ENCODE measurements at places on chromosomes 2 and 18. TPM values are rescaled to one million over a fixed set of nuclear protein-coding genes. Genes with fewer than 3 reads are reported as not detected.

DNA sequence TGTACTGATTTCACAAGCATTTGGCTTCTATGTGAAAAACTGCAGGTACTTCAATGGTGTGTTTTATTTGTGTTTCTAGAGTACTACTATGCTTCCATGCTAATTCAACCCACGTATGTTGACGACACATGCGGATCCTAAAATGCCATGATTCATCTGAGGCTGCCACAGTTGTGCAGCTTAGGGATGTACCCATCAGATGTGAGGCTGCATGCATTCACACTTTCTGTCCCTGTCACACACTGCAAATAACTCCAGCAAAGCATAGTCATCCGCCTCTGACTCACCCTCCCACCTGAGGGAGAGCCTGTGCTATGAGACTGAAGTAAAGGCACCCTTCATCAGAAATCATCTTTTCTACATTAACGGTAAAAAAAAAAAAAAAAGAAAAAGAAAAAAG, 22.1 kb upstream of the SERTAD2 start:
- no peaks in the 10 kb centered on the region for H3K36me3 ChIP-seq
- H3K4me3 ChIP-seq = no peak overlapping the region
- DNase-seq = no peak
- no peaks in the 10 kb centered on the region for H3K27me3 ChIP-seq
- H3K27ac ChIP-seq = no peak overlapping the region
- H3K4me1 ChIP-seq = no peaks in the 10 kb centered on the region

DNA sequence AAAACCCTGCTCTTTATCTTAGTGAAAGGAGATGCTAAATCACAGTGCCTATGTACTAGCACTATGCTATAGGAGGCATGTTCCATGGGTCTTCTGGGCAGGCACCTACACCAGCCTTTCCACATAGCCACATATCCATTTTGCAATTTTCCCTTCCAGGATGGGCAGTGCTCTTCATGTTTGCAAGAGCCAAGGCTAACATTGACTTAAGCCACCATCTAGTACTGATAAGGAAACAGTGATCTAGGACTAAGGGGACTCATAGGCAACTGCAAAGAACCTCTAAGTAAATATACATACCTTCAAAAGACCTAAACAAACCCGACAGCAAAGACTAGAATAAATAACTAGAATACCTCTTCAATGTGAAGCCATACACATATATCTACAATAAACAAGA, 919.7 kb upstream of the GYPC start:
- no peak overlapping the region for H3K4me3 ChIP-seq
- H3K27me3 ChIP-seq = no peaks in the 10 kb centered on the region
- H3K27ac ChIP-seq = no peak overlapping the region
- no peaks in the 10 kb centered on the region for H3K4me1 ChIP-seq
- no peak for DNase-seq
- no peaks in the 10 kb centered on the region for H3K36me3 ChIP-seq

- H3K4me1 ChIP-seq = no peaks in the 10 kb centered on the region
- DNase-seq = no peak
- H3K4me3 ChIP-seq = no peak overlapping the region
- H3K36me3 ChIP-seq = no peaks in the 10 kb centered on the region
- H3K27ac ChIP-seq = peak overlapping the region; percentile 68
- H3K27me3 ChIP-seq = no peaks in the 10 kb centered on the region
These were observed 26.6 kb upstream of the SLC14A2 start for GRCh38 chr18:45588376-45589355.

DNA sequence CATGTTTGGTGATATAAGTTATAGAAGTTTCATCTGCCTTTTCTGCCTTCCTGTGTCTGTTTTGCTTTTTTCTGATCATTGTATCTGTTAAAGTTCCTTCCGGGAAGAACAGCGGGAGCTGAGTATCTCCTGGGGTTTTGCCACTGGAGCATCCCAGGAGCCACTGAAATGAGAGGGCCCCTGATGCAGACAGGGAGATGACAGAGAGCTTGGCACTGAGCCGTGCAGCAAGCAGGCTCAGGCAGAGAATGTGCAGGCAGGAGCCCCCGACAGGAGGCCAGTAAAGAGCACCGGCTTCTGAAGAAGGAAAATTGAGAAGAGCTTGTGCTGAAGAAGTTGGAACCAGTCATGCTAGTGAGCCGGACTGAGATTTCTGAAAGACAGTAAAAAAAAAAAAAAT, 137.8 kb downstream of the TDRD15 start:
- no peaks in the 10 kb centered on the region for H3K36me3 ChIP-seq
- no peak overlapping the region for H3K4me3 ChIP-seq
- no peaks in the 10 kb centered on the region for H3K4me1 ChIP-seq
- H3K27me3 ChIP-seq = no peaks in the 10 kb centered on the region
- no peak for DNase-seq

DNA sequence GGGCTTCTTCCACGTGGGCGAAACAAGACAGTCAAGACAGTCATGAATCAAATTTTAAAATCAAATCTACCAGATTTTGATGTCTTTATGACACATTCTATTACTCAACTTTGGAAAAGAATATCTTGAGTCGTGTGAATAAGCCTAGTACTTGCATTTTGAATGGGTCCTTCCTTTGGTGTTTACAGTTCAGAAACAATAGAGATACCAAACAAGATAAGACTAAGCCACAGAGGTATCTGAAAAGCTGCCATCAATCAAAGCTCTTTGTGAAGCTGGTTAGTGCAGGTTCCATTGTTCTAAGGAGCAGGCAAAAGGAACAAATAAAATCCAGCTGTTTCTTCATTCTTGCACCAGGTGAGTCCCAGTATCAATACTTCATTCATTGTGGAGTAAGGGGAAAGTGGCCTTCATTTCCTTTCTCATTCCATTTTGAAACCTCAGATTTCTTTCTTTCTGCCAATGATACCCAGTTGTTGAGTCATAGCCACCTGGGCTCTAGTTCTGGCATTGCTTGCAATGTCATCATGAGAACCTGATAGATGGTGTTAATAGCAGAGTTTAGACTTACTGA, 151.7 kb upstream of the L3MBTL4 start:
- H3K36me3 ChIP-seq = no peaks in the 10 kb centered on the region
- H3K4me3 ChIP-seq = no peak overlapping the region
- no peak for DNase-seq
- no peaks in the 10 kb centered on the region for H3K4me1 ChIP-seq
- no peaks in the 10 kb centered on the region for H3K27me3 ChIP-seq

GRCh38 chr2:216802516-216803215, 57.2 kb downstream of the TNP1 start:
- H3K27ac ChIP-seq = peak overlapping the region; percentile 12
- no peaks in the 10 kb centered on the region for H3K27me3 ChIP-seq
- DNase-seq = no peak
- H3K36me3 ChIP-seq = no peaks in the 10 kb centered on the region
- H3K4me1 ChIP-seq = no peaks in the 10 kb centered on the region

DNA sequence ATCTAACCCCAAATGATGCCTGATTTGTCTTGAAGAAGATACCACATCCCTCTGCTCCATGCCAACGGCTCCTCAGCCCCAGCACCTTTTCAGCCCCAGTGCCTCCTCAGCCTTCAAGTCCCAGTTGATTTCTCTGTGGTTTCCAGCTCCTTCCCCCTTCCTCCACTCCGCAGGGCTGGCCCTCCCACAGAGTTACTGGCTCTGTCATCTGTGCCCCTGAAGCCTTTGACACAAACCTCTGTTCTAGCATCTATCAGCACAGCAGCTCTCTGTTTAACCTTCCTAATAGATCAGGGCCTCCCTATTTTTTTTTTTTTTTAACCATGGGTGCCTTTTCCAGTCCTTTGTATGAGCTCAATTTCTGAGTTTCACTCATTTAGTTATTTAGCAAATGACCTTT, 201.3 kb upstream of the CXCR4 start:
- H3K4me1 ChIP-seq = no peaks in the 10 kb centered on the region
- no peaks in the 10 kb centered on the region for H3K27me3 ChIP-seq
- no peak for DNase-seq
- H3K4me3 ChIP-seq = no peak overlapping the region

DNA sequence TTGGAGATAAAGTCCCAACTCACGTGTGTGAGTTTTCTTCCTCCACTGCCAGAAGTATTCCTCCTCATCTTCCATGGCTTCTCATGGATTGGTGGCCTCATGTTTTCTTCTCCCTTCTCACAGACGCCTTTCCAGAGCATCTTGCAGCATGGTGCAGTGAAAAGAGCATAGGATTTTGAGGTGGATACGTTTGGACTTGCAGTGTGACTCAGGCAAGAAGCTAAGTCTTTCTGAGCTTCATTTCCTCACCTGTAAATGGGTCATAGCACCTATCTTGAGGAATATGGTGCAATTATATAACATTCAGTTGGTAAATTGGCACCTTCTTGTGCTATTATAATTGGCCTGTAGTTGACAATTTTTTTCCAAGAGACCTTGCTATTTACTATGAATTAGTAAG, 247.6 kb downstream of the RDH14 start:
- H3K27me3 ChIP-seq = no peaks in the 10 kb centered on the region
- no peaks in the 10 kb centered on the region for H3K4me1 ChIP-seq
- H3K4me3 ChIP-seq = no peak overlapping the region
- no peaks in the 10 kb centered on the region for H3K36me3 ChIP-seq

DNA sequence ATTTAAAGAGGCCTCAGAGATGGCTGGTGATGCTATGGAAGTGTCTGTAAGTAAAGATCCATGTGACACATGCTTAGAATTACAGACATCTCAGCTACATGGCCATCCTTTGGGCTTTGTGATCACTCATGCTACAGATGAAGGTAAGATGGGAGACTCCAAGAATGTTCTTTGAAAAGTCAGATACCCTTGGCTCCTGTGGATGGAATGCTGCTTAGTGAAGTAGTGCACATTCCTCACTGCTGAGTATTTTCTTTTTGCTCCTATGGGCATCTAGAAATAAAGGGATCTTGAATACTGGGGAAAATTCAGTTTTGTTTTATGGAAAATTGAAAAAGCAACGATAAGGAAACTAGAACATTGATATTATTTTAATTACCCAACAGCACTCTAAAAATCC, 55.2 kb upstream of the REV1 start:
- no peak overlapping the region for H3K4me3 ChIP-seq
- H3K27me3 ChIP-seq = no peaks in the 10 kb centered on the region
- DNase-seq = no peak
- H3K27ac ChIP-seq = no peak overlapping the region
- H3K36me3 ChIP-seq = no peaks in the 10 kb centered on the region

DNA sequence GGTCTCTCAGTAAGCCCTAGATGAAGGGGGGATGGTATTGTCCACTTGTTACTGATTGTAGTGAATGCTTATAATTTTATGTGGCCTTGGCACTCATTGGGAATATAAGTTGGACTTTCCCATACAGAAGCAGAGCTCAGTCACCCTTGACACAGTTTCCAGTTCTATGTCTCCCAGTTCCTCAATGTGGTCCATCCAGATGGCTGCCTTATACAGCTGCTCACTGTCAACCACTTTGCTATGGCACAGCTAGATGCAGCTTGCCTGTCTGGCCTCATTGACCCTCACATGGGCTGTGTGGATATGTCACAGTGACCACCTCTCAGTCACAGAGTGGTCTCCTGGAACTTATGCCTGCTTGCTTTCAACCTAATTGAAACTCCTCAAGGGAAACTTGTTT, 21.7 kb downstream of the SLC39A6 start:
- no peak for DNase-seq
- H3K36me3 ChIP-seq = no peaks in the 10 kb centered on the region
- no peak overlapping the region for H3K4me3 ChIP-seq

- no peaks in the 10 kb centered on the region for H3K36me3 ChIP-seq
- no peaks in the 10 kb centered on the region for H3K27me3 ChIP-seq
- no peaks in the 10 kb centered on the region for H3K4me1 ChIP-seq
- H3K4me3 ChIP-seq = no peak overlapping the region
These were observed 325.6 kb downstream of the TXNL1 start for GRCh38 chr18:56312551-56313335.

- no peaks in the 10 kb centered on the region for H3K4me1 ChIP-seq
- no peak for DNase-seq
- no peak overlapping the region for H3K4me3 ChIP-seq
- H3K27ac ChIP-seq = no peak overlapping the region
- no peaks in the 10 kb centered on the region for H3K27me3 ChIP-seq
These were observed 561.2 kb downstream of the METTL4 start for GRCh38 chr18:2009942-2010697.

DNA sequence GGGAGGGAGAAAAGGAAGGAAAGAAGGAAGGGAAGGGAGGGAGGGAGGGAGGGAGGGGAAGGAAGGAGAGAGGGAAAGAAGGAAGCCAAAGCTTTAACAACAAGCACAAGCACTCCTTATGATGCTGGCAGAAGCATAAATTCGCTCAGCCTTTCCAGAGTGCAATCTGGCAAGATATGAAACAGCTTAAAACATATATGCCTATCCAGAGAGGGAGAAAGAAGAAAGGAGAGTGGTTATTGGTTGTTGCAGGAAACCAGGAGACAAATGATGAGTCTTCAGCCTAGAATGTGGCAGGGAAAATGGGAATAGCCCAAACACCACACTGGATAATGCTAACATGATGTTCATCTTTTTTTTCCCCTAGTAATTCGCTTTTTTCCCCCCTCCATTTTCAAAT, 64.0 kb downstream of the STPG4 start:
- H3K4me1 ChIP-seq = peaks cover 7% of the 10 kb centered on the region
- no peaks in the 10 kb centered on the region for H3K36me3 ChIP-seq
- no peak for DNase-seq
- H3K27ac ChIP-seq = no peak overlapping the region
- no peaks in the 10 kb centered on the region for H3K27me3 ChIP-seq

DNA sequence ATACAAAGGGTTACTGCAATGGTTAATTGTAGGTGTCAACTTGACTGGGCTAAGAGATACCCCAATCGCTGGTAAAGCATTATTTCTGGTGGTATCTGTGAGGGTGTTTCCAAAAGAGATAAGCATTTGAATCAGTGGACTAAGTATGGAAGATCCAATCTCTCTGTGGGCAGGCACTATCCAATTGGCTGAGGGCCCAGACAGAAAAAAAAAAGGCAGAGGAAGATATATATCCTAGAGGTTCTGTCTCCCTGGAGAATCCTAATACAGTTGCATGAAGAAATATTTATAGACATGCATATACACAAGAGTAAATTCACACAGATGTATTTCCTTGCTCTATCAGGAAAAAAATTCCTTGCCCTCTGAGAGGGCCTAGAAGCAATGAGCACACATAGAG, 43.9 kb downstream of the TBC1D8 start:
- H3K27ac ChIP-seq = no peak overlapping the region
- DNase-seq = no peak
- H3K4me3 ChIP-seq = no peak overlapping the region
- peaks cover 3% of the 10 kb centered on the region for H3K4me1 ChIP-seq
- H3K36me3 ChIP-seq = no peaks in the 10 kb centered on the region

GRCh38 chr18:79549638-79550000, 130.0 kb upstream of the CTDP1 start:
- no peak overlapping the region for H3K27ac ChIP-seq
- no peaks in the 10 kb centered on the region for H3K36me3 ChIP-seq
- H3K4me1 ChIP-seq = no peaks in the 10 kb centered on the region
- DNase-seq = no peak
- no peak overlapping the region for H3K4me3 ChIP-seq
- peaks cover 31% of the 10 kb centered on the region for H3K27me3 ChIP-seq

- H3K4me1 ChIP-seq = no peaks in the 10 kb centered on the region
- no peak overlapping the region for H3K4me3 ChIP-seq
- no peaks in the 10 kb centered on the region for H3K27me3 ChIP-seq
- H3K36me3 ChIP-seq = no peaks in the 10 kb centered on the region
These were observed 6.1 kb downstream of the MAB21L4 start for GRCh38 chr2:240889601-240890560.

IL1R2 gene
- 9.8 TPM for total RNA-seq

NRP2 gene
- total RNA-seq = 18.4 TPM

MOB4 gene
- 34.7 TPM for total RNA-seq

GALNT14 gene
- total RNA-seq = 4.1 TPM

BOD1L2 gene
- not detected for total RNA-seq
